Stimulated activated CD4-positive, alpha-beta T cell treated with anti-CD3 and anti-CD28 coated beads, Interleukin-4, amount 100 ng/mL, for 48 hours (primary cell): ENCODE measurements at places on chromosomes 1 and 21.

DNA sequence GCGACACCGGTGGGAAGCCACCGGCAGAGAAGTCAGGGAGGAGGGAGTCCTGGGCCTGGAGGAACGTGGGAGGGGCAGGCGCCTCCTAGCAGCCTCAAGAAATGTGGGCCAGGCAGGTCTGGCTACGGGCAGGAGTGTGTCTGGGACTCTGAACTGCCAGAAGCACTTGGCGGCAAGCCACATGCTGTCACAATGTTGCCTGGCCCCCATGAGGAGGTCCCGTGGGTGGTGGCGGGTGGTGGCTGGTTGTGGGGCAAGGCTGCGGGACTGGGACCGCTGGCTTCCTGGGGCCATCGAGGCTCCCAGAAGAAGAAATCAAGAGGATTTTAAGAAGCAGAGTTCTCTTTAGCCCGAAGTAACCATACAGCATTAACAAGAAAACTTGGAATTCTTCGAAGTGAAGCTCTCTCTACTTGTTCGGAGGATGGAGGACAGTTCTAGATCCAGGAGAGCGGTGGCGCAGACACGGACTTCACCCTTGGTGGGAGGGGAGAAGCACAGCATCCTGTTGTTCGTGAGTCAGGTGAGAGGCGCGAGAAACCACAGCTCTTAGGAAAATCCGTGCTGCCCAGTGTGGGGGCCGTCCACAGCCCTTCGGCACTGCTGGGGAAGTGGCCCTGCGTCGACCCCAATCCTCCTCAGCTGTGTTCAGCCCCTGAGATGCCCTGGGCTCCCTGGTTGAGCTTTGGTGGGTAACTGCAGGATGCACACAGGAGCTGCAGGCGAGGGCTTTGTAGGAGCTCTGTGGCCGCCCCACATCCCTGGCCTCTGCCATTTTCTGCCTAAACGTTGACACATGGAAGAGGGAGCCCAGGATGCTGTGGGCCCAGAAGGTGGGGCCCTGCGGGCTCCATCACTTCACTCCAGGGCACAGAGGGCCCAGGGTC lies 12.4 kb downstream of the SKI start:
- DNase-seq = no peak

GRCh38 chr21:46634966-46635323 lies 529 bp upstream of the PRMT2 start:
- peak; percentile 26 for DNase-seq

DNA sequence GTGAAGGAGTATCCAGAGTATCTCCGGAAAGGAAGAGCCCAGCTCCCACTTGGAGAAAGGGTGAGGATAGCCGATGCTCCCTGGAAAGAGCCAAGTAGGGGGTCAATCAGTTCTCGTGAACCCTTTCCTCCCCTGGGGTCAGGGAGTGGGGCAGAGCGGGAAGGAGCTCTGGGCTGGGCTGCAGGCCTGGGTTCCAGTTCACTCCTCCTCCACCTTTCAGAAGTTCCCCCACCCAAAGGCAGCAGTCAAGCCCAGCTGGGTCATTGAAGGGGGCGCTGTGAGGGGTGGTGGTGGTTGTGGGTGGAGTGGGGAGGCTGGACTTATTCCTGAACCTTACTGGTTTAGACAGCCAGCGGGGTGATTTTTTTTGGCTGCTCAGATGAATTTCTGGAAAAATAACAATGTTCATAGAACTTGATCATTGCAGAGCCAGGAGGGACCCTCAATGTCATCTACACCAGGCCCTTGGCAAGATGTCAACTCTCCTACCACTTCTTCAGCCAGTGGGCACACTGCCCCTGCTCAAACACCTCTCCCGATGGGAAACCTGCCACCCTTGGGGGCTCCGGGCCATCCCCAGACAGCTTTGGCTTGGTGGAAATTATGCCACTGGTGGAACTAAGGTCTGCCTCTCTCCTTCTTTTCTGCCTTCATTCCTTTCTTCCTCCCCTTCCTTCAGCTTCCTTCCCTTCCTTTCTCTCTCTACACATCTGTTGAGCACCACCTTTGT lies 235.8 kb downstream of the TRABD2B start:
- no peak for DNase-seq

- DNase-seq = no peak
These were observed 26.9 kb upstream of the SYNC start for GRCh38 chr1:32729254-32730046.

DNA sequence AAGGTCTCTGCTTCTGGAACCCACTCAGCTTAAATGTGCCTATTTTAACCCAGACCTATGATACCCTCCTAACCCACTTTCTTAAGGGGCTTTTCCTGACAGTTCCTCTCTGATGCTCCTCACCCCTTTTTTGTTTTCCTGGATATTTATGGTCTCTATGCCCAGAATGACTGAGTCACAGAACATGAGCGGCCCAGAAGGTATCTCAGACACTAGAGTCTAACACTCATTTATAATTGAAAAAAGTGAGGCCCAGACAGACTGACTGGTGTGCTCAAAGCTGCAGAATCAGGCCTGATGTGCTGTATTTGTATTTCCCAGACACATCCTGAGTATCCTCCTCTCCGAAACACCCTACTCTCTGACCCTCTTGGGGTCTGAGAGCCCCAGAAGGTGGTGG lies 44.0 kb downstream of the LRRC71 start:
- no peak for DNase-seq

- no peak for DNase-seq
These were observed 29.9 kb upstream of the ACTL8 start for GRCh38 chr1:17725084-17725719.

GRCh38 chr1:68197891-68198290 lies 34.4 kb downstream of the WLS start:
- DNase-seq = no peak

- DNase-seq = no peak
These were observed 7.9 kb upstream of the RAB7B start for GRCh38 chr1:206011057-206011456.

DNA sequence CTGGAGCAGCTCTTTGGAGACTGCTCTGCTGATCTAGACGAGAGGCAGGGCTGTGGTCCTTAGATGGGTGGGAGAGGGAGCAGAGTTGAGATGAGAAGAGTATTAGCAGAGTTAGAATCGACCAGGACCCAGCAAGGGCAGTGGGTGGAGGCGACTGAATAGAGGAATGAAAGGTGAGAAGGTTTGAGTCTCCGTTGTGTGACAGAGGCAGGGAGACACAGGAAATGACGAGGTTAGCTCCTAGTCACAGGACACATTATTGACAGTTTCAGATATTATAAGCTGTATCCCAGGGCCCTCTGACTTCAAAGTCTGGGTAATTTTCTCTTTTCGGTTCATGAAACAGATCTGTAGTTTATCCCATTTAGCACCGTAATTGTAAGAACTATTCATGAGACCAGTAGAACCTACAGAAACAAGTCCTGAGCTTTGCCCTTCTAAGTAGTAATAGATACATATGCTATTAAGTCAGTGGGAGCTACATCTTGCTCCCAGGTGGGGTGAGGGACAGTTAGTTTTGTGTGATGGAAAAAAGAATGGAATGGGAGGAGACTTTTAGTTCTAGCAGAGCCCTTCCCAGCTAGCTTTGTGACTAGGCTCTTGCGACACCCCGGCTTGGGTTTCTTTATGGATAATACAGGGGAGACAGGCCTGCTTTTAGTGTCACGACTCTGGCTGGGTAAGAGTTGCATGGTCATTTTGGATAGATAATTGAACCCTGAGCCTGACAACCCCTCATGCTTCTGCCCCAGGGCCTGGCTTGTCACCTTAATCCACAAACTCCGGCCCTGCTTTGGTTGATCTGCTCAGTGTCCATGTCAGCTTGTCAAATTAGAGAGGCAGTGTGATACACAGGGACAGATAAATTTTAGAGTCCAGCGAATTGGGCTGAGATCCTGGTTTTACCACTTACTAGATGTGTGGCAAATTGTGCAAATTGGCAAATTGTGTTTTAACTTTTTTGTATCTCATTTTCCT lies 70.2 kb downstream of the UCK2 start:
- DNase-seq = no peak

GRCh38 chr1:172682812-172683211 lies 23.9 kb downstream of the FASLG start:
- DNase-seq = no peak

- DNase-seq = no peak
These were observed 326.9 kb downstream of the DUSP10 start for GRCh38 chr1:221414772-221415539.

DNA sequence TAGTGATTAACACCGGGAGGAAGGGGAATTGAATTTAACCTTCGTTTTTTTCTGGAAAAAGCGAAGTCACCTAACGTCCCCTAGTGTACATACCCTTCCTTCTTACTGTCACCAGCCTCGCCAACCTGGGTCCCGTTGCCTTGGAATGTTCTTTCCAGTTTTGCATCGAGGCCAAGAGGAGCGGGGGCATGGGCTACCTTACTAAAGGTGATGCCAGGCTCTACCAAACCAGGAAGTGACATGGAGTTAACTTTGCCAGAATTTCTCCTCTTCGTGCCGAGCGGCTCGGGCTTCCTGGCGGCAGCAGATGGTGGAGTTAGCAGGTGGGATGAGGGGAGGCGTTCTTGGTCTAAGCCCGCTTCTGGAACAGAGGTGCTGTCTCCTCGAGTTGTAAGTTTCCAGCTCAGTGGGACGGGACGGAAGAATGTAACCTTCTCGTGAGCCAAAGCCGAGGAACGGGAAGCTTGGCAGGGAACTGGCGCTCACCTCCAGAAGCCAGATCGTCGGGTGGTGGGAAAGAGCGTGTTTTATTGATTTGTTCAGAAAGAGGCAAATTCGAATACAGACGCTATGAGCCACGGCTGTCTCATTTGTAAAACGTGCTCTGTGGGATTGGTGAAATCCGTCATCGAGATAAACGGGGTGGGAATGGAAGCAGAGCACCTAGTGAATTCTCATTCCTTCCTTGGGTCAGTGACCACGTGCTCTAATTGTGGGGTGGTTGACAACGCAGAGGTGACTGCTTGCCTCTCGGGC lies 486 bp downstream of the NIPAL3 start:
- DNase-seq = no peak

DNA sequence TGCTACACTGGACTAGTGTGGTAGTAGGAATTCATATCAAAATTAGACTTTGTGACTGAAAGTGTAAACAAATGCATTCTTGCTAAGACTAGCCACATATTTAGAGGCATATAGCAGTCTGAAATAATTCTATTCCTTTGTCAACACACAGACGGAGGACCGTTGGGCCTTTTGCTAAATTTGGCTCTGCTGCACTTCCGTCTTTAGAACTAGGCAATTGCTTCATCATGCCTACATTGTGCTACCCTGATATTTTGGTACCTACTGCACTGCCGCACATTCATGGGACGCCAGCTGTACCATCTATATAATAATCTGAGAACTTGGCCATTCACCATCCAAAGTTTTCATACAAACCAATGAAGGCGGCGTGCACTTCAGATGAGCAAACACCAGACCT lies 346.8 kb downstream of the KIF26B start:
- DNase-seq = no peak

DNA sequence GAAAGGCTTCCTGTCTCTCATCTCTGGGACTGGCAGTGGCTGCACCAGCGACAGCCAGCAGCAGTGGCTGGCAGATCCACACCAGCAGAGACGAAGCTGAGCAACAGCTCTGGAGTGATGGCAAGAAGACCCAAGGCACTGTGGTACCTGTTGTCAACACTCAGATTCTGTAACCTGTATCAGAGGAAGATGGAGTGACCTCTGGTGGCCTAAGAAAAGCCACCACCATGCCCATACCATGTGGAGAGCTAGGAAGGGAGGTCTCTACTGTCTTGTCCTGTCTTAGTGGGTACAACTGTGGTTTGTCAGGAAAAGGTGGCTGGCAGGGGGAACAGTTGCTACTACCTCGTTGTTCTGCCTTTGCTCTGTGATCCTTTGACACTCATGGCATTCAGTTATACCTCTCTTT lies 22.5 kb upstream of the RHBDL2 start:
- DNase-seq = no peak
